ENCODE measurements at places on chromosomes 7 and 10.
A peak's percentile ranks its signal among the peaks of the same experiment; 100 is the strongest.

DNA sequence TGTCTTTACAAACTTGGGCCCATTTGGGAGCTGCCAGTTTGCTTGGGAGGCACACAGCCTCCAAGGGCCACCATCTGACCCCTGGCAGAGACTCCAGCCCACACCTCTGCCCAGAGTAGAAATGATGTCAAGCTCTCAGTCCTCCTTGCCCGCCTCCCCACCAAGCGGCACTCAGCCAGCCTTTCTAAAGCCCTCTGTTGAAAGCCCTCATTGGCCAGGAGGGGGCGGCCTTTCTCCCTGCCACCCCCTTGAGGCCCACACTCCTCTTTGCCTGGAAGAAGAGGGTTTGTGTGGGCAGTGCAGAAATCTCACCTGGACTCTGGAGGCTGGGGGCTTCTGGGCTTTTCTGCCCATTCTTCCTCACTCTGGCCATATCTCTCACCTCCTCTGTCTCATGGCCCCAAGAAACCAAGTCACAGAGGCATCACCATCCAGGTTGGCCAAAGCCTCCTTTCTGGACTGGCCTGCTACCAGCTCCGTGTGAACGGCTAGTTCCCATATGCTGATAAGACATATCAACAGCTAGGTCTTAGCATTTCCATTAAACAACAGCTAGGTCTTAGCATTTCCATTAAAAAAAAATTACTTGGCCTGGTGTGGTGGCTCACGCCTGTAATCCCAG, 36.1 kb downstream of the UBTD1 start:
- DNase-seq, result no peak

DNA sequence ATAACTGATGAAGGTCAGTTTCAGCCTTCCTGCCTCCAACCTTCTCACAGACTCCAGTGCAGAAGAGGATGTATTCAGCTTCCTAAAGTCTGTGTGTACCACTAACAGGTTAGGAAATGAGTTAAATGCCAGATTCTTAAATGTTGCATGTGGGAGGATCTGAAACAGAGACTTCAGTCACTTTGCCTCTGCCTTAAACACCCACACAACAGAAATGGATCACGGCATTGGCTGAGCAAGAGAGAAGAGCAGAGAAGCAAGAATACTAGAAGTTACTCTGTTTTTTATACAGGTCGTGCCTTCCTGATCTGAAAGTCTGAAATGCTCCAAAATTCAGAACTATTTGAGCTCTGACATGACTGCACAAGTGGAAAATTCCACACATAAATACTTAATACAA, 98.9 kb upstream of the ARHGAP21 start:
- no peak for DNase-seq

DNA sequence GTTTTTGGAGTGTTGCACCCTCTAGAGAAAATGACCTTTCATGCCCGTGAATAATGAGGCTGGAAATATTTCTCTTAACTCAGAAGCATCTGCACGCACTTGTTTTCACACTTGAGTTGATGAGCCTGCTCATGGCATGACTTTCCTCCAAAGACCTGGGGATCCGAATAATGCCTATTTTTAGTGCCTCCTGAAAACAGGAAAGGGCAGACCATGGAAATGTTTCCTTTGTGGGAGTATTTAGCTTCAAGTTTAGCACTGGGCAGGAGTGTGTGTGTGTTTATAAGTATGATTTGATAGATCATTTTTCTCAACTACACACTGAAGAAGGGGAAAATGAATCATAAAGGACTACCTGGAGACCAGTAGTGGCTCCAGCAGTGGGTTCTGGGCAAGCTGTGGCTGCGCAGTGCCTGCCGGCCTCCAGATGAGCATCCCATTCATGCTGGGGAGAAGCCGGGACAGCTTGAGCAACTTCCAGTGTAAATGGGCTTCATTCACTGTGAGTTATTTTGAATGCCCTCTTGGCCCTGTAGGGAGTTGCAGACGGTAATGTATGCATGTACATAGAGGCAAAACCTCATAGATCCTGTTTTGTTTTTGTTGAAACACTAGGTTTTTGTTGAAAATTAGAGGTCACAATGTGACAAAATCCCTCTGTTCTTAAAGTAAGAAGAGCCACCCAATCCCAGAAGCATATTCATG, 117.8 kb upstream of the INSYN2A start:
- DNase-seq, result no peak

DNA sequence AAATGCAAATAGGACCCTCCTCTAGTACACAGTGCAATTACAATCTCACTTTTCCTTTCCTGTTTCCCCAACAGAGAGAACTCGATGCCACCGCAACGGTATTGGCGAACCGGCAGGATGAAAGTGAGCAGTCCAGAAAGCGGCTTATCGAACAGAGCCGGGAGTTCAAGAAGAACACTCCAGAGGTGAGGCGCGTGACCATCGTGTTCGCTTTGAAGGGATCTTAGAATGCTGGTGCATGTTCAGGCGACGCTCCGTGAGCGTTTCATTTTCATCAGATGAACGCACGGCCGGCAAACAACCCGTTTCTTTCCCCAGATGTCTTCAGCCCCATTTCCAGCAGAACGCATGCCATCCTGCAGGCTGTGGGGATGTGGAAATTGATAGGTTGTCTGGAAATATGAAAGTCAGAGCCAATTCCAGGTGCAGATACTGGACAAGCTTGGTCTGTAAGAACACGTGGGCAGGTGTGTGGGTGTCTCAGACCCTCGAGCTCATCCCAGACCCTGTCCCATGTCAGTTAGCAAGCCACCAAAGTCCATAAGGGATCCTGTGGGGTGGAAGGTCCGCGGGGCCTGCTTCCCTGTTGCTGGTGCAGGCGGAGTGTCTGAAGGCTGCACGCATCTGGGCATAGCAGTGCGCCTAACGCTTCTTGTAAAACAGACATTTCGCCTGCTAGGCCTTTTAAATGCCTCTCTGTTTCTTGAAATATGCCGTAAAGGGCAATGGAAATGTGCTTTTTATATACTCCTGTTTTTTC, 98.8 kb downstream of the CUX1 start:
- DNase-seq, result no peak

- DNase-seq, result peak; percentile 26
These were observed 260.8 kb downstream of the SKAP2 start for GRCh38 chr7:26603631-26604030.

- DNase-seq, result no peak
These were observed 169.4 kb downstream of the KIAA1217 start for GRCh38 chr10:24378126-24378920.

DNA sequence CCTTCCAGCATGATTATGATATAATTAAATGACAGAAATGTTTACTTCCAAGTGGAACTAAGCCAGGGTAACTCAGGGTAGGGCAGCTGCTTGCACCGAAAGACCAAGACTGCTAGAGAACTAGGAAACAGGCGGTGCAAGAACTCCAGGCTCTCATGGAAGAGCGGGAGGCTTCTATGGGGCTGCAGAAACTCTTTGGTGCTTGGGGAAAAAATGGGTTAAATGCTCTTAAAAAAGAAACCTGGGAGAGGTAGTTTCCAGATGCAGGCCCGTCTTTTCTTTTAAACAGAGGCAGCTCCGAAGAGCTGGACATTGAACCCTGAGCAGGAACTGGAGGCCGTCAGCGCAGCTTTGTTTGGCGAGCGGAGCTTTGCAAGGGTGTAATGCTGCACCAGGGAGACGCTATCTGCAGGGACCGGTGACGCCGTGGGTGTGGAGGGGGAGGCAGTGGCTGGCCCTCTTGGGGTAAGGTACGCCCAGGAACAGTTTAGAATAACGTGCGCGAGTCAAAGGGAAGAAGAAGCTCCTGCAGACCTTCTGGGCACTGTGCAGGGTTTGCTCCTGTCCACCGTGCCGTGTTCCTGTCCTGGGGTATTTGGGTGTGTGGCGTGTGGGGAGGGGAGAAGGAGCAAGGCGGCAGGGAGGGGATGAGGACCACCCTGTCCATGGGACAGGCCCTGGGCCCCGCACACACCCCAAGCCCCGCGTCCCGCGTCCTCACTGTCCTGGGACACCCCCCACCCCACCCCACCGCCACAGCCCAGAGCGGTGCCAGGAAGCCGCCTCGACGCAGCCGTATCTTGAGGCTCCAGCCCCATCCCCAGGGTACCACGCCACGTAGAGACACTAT, 59.0 kb downstream of the EGFR start:
- no peak for DNase-seq

DNA sequence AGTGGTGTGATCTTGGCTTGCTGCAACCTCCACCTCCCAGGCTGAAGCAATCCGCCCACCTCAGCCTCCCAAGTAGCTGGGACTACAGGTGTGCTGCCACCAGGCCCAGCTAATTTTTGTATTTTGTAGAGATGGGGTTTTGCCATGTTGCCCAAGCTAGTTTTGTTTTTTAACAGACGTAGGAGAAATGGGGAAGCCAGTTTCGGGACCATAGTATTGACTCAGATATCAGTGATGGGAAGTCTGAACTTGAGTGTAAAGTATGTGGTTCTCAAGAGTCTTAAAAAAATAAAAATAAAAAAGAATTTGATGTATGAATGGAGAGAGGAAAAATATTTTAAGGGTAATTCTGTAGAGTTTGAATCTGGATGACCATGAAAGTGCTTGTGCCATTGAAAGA, 34.2 kb downstream of the SP4 start:
- no peak for DNase-seq

- DNase-seq, result peak; percentile 35
These were observed 128.3 kb downstream of the NEBL start for GRCh38 chr10:20768843-20769242.

- DNase-seq, result peak; percentile 63
These were observed 60.0 kb upstream of the ORC5 start for GRCh38 chr7:104267701-104268368.

DNA sequence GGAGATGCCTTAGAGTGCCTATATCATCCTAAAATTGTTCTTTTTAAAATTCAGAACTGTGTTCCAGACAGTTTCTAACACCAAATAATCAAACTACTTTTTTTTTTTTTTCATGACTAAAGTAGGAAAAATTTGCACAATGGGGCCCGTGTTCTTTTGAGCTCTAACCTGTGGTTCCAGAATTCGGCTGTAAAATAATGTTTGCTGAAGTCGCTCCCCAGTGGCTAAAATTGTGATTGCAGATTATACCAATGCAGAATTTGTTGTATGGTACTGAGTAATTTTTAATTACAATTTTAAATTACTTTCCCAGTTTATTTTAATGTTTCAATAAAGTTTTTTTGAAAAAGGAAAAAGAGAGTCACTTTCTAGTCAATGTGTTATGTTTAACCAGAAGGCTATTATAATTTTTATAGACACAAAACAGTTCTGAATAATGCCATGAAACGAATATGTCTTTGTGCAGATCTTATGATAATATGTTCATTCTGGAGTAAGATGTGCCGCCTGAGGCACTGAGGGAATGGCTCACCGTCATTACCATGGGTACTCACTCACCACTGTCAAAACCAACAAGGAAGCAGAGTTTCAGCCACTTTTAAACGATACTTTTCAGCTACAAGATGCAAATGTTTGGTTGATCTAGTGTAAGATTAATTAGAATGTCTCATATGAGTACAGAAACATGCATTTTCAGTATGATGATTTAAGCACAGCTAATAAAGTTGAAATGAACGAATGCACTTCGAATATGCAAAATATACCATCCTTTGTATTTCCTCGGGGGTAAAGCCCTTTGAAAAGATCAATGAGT, 173.6 kb downstream of the PRKCQ start:
- DNase-seq, result peak; percentile 36

- DNase-seq, result no peak
These were observed 14.9 kb upstream of the ARPC1B start for GRCh38 chr7:99359465-99360154.
